Activated naive CD4-positive, alpha-beta T cell treated with Interleukin-2 at 50 U/mL for 16 hours (primary cell): ENCODE measurements at places on chromosomes 5 and 9.

- no peak for DNase-seq
These were observed 32.0 kb upstream of the DHFR start for GRCh38 chr5:80686757-80687156.

DNA sequence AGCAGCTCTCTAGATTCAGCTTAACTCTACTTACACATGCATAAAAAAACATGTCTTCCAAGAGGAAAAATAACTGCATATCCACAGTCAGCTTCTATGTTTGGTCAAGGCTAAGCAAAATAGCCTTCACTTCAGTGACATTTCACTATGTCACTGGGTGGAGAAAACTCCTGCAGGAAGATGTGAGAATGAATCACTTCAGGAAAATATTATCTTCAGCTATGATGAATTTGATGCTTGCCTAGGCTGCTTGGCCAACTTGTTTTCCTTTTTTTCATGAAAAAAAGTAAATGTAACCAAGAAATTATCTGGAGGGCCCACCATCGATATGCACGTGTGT lies 143.0 kb upstream of the ZNF608 start:
- DNase-seq, result no peak

DNA sequence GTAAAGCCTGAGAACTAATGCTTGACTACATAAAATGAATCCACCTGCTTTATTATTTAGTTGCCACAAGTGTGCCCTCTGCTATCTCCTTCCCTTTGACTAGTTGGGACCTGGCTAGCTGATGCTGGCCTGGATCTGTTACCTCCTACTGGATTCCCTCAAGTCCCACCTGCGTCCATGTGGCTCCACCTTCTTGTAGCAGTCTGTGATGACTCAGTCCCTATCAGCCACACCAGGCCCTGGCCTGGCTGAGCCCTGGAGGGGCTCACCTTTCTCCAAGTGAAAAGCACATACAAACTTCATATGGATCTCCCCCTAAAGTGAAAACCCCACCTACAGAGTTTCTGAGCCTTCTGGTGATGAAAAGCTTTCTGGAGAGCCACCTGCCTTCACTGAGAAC lies 611.4 kb downstream of the SEMA5A start:
- no peak for DNase-seq

GRCh38 chr5:78600687-78601414 lies 47.7 kb downstream of the LHFPL2 start:
- DNase-seq, result no peak

DNA sequence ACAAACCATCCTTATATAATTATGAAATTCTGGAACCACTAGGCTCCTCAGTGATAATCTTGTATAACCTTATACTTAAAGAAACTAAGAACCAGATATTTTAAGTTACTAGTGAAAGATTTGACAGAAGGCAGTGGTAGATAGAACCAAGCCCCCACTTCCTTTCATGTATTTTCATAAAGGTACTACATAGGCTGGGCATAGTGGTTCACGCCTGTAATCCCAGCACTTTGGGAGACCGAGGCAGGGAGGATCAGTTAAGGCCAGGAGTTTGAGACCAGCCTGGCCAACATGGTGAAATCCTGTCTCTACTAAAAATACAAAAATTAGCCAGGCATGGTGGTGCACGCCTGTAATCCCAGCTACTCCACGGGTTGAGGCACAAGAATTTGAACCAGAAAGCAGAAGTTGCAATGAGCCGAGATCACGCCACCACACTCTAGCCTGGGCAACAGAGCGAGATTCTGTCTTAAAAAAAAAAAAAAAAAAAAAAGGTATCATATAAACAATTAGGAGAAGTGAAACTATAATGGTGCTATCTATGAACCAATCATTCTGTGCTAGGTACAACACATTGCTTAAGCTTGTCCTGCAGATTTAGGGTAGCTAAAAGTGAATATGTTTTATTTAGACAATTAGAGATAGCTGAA lies 27.9 kb upstream of the DTWD2 start:
- DNase-seq, result no peak

DNA sequence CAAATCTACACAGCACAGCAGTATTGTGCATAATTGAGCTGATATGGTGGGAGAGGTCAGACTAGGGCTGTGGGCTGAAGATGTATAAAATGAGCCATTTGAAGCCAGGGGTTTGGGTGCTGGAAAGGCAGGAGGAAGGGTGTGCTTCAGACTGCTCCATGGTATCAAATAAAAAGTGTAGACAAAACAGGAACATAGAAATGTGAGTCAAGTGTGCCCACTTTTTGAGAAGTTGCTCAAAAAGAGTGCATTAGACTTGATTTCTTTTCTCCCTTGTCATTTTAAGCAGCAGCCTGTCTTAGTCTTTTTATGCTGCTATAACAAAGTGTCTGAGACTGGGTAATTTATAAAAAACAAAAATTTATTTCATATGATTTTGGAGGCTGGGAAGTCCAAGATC lies 55.8 kb upstream of the ZFAND5 start:
- DNase-seq, result no peak

DNA sequence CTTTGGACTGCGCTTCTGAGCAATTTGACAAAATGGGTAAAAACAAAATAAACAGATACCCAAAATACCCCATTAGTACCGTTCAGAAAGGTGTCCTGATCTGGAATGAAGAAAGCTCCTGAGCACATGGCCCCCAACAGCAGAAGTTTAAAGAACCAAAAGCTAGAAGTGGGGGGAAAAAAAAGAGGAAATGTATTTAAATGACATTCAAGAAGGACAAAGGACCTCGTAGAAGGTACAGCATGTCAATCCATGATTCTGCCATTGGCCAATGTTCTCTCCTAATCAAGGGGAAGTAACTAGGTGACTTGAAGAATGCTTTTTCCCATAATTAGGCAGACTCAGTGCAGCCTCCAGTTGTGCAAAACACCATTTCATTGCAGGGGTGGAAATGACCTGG lies 78.6 kb downstream of the SERINC5 start:
- no peak for DNase-seq

DNA sequence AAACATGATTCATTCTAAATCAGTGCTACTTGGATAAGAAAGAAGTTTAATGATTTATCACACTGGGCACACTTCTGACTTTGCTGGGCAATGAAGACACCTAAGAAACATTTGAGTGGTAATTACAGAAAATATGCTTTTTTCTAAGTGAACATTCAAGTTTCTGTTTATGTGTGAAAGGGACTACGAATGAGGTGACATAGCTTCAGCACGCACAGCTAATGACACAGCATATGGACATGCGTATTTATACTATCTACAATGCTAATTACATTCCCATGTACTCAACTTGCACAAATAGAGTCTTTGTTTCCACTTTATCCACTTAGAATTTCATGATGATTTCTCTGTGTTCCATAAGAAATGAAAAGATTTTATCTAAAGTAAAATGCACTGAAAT lies 40.6 kb downstream of the FREM1 start:
- DNase-seq, result no peak

- no peak for DNase-seq
These were observed 4.0 kb downstream of the SQSTM1 start for GRCh38 chr5:179824745-179825112.
